ENCODE measurements at places on chromosomes 1 and 21.

DNA sequence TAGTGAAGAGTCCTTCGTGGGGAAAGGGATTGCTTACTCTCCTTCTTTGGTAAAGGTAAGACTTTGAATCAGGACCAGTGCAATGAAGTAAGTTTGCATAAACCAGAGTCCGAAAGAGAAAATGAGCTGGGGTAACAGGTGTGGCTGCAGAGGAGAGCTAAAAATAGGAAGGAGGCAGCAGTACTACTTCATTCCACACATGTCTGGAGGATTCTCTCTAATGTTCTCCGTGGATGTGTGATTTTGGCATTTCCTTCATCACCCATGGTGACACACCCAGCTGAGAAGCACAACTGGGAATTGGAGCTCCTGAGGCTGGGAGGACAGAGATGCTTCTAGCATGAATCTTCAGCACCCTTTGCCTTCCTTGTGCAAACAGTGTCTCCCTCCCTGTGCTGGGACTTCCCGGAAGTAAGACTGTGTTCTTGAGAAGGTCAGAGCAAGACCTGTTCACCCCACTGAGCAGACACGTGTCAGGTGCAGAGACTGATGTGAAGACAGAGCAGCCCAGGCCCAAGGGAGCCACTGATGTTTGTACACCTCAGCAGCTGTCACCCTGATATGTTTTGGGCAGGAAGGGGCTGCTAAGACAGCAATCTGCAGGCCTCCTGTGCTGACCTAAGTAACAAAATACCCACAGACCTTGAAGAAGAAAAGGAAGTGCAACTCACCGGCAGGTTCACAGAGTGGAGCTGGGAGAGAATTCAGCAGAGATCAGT, 13.3 kb downstream of the FCRL1 start:
- DNase-seq, result no peak

- DNase-seq, result peak; percentile 73
These were observed 1208.7 kb downstream of the BRINP3 start for GRCh38 chr1:189269011-189269410.

DNA sequence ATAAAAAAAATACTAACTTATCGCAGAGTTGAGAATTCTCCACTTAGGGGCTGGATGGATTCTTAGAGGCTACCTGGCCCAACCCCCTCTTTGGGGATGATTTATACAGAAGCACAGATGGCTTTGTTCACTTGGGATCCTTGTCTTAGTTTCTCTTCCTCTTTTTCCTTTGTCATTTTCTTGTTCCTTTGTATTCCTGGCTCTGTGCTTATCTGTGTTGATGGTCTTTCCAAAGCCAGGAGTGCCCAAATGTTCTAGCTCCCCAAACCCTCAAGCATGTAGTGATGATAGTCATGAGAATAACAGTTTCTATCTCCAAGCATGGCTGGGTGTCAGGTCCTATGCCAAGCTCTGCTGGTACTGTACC, 27.4 kb downstream of the EPHB2 start:
- no peak for DNase-seq

DNA sequence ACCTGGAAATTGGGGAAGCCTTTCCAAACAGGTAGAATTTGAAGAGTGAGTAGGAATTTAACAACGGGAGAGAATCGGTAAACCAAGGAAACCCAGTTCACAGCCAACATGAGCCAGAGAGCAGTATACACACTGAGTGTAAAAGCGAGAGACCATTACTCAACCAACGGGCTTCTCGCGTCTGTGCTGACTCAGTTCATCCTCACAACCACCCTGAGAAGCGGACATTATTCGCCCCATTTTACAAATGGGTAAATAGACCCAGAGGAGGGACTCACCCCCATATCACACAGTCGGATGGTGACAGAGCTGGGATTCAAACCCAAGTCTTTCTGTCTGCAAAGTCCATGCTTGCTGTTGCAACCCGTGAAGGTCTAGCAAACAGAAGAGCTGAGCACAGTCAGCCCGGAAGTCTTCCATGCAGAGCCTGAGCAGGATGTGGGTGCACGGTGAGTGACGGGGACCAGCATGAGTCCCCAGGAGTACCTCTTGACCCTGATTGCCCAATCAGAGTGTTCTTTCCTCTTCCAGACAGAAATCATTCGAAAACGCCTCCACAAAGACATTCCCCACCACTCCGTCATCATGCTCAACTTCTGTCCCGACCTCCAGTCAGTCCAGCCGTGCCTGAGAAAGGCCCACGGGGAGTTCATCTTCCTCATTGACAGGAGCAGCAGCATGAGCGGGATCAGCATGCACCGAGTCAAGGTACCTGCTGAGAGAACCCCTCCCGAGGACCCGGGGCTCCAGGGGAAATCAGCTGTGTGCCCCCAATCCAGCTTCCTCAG, 32.3 kb downstream of the VWA5B1 start:
- no peak for DNase-seq

DNA sequence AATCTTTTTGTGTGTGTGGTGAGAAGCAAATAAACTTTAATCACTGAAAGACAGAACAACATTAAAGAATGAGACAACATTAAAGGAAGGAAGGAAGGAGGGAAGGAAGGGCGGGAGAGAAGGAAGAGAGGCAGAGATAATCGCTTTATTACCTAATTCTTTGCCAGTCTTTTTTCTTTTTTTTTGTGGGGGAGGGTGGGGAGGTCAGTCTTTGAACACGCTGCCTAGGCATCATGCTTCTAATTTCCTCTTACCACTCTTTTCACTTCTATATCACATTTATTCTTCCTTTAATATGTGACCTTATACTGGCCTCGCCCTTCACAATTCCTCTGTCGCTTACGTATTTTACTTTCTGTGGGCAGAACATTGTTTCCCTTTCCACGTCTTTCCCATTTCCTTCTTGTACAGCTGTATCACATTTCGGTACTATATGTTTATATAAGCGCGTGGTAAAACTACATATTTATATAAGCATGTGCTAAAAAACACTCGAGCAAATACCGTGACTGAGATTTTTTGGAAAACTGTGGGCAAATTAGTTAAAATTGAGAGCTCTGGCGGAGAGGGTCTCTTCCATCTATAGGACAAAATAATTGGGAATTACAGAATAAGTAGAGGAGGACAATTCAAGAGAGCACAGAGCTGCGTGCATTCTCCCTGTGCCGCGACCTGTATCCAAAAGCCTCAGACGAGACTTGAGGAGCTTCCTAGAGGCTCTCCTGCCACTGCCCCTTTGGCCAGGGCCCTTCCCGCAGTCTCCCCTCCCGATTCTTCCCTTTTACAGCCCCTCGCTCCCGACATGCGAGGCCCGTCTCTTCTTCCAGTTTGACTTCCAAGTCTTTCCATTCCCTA, 823 bp upstream of the PRKAA2 start:
- DNase-seq, result no peak

- DNase-seq, result no peak
These were observed 213.9 kb downstream of the DSCAM start for GRCh38 chr21:40633048-40633447.

DNA sequence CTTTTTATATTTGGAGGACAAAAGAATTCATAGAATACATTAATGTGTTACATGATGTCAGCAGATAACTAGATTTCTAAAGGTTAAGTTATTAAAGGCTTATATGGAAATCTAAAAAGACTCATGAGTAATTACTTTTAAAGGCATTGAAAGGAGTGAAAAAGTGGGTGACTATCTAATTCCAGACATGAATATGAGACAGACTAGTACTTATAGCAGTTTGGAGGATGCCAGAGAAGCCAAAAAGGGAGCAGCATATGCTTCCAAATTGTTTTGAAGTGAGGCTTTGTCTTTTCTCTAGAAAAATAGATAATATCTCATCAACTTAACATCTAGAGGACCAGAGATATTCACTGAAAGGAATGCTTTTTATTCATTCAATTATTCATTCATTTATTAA, 275.5 kb upstream of the CACYBP start:
- no peak for DNase-seq

DNA sequence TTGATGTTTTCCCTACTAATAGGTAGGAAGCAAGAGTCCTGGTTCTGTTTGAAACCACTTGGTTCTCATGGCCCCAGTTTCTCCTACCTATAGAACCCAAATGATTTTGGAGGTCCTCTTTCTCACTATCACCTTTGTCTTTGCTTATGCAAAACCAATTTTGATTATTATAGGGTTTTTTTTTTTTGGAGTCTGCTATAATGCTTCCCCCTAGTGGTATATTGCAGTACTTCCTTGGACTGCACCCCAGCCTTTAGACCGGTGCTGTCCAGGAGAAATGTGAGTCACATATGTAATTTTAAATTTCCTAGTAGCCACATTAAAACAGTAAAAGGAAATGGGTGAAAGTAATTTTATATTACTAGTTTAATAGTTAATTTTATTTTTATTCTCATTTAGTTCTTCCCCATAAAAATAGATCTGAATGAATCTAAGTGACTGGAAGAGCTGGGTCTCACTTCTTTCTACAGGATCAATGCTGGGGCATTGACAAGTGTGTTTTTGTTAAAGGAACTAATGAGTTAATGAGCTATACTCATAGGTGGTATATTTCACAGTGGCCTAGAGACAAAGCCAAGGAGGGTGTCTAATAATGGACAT, 10.6 kb downstream of the FCMR start:
- DNase-seq, result peak; percentile 39

DNA sequence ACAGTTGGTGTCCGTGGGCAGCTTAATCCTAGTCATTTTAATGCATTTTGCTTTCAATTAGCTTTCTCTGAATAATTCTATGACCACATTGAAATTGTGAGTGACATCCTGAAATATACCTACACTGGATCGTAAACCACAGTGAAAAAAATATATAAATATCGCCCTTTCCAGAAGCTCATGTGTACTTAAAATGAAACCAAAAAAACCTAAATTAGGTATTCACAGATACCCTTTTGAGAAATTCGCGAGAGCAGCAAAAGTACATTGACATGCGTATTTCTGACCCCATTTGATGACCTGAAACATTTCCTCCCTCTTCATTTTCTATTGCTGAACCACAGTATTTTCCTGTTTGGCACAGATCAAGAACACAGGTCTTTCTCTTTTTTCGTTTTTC, 253.8 kb downstream of the LTN1 start:
- no peak for DNase-seq

DNA sequence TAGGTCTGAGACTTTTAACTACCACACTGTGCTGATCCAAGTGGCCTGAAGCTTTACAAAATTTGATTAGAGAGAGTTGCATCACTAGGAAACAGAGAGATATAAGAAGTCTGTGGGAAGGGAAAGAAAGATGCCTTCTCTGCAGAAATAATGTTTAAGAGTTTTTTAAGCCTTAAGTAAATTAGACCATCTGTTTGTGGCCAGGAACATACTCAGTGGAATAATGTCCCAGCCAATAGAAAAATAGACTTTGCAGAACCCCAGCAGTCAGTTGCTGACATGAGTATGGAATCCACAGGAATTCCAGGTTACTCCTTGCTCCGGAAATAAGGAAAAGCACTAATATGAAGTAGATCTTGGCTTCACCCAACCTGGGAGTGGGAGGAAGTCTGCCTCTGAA, 144.8 kb downstream of the ST6GALNAC5 start:
- DNase-seq, result no peak

DNA sequence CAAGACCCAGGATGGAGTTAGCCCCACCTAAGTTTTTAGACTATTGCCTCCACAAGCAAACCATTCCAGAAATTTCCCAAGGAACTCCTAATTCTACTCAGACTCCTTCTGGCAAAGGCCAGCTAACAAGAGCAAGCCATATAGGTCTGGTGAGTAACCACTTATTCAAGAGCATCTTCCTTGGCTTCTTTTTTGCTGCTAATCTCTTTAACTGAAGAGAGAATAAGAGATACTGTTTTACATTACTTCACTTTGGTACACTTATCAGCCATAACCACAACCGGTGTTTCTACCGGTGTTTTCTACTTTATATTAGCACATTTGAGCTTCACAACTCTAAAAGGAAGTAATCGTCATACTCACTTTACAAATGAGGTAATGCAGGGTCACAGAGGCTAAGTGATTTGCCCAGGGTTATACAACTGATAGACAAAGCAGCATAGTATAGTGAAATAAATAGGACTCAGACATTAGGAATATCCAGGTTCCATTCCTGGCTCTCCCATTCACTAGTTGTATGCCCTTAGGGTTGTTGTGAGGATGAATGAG, 1.7 kb upstream of the EPS15 start:
- DNase-seq, result no peak

- no peak for DNase-seq
These were observed 162.3 kb upstream of the ADAMTS5 start for GRCh38 chr21:27129215-27129614.

GRCh38 chr1:64476251-64476952, 6.5 kb downstream of the CACHD1 start:
- DNase-seq, result no peak

- peak; percentile 35 for DNase-seq
These were observed 207.1 kb downstream of the SLC35F3 start for GRCh38 chr1:234111458-234112142.

- DNase-seq, result no peak
These were observed 4.8 kb downstream of the KCNA2 start for GRCh38 chr1:110601332-110601731.

DNA sequence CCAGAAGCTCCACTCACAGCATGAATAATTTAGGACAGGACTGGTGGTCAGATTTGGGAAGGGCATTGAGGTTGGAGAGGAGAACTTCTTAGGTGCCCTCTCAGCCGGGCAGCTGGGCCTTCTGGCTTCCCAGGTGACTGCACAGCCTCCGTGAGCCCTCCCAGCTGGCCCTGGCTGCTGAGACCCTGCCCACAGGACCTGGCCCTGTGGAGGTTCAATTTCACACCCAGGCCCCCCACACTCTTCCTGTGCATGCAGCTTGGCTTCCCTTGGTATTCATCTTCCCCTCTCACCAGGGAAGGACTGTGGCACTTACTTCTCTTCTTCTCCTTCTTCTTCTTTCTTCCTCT, 50.6 kb downstream of the NDUFS5 start:
- no peak for DNase-seq

DNA sequence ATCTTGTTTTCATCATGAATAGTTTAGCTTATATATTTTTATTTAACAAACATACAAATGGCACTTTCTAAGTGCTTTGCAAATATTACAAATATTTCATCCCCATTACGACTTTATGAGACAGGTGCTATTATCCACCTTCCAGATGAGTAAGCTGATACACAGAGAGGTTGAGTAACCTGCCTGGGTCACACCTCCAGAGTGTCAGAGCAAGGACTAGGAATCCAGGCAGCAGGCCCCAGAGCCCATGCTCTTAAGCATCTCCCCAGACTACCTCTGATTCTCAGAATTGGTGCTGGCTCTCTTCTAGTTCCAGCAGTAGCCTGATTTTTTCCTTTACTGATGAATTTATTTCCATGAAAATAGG, 40.0 kb downstream of the EPHB2 start:
- no peak for DNase-seq
